SJSA1 (cell line): ENCODE measurements at places on chromosomes 16 and 17. TPM values are rescaled to one million over a fixed set of nuclear protein-coding genes. Genes with fewer than 3 reads are reported as not detected.

GCGR gene
- not detected in 2 replicates for total RNA-seq

NKIRAS2 gene
- total RNA-seq, result 50.2 and 63.1 TPM in 2 replicates

CRYM gene
- not detected in 2 replicates for total RNA-seq

RAB11FIP4 gene
- 2.5 and 11.7 TPM in 2 replicates for total RNA-seq

KRTAP3-2 gene
- total RNA-seq, result not detected in 2 replicates

DLG4 gene
- 8.9 and 9.3 TPM in 2 replicates for total RNA-seq

MT3 gene
- total RNA-seq, result not detected in 2 replicates

HCRT gene
- total RNA-seq, result not detected in 2 replicates

HEATR9 gene
- total RNA-seq, result not detected in 2 replicates

ADAP2 gene
- 0.13 and 1.3 TPM in 2 replicates for total RNA-seq

ZNF423 gene
- total RNA-seq, result 3.0 and 5.4 TPM in 2 replicates

PRAC2 gene
- not detected in 2 replicates for total RNA-seq

ASPA gene
- total RNA-seq, result 0.18 TPM in 1 of 2 replicates, not detected in the other

SLC46A1 gene
- total RNA-seq, result 1.8 and 2.5 TPM in 2 replicates

GP2 gene
- not detected in 2 replicates for total RNA-seq

KRT32 gene
- not detected in 2 replicates for total RNA-seq

RND2 gene
- total RNA-seq, result 0.03 TPM in 1 of 2 replicates, not detected in the other

CNGB1 gene
- total RNA-seq, result 0.13 TPM in 1 of 2 replicates, not detected in the other

RPUSD1 gene
- 35.7 and 46.5 TPM in 2 replicates for total RNA-seq

NDUFAF8 gene
- total RNA-seq, result 74.0 and 126 TPM in 2 replicates

TBC1D3B gene
- 0.66 TPM in 1 of 2 replicates, not detected in the other for total RNA-seq

TMEM220 gene
- 1.4 and 2.8 TPM in 2 replicates for total RNA-seq

MSRB1 gene
- 13.9 and 21.3 TPM in 2 replicates for total RNA-seq

ZNF764 gene
- 5.8 and 8.1 TPM in 2 replicates for total RNA-seq

TLK2 gene
- total RNA-seq, result 60.7 and 65.9 TPM in 2 replicates

CBFA2T3 gene
- not detected in 2 replicates for total RNA-seq
